ENCODE measurements at places on chromosomes 5 and 9. TPM values are rescaled to one million over a fixed set of nuclear protein-coding genes. Genes with fewer than 3 reads are reported as not detected.

Gene NR2F1-AS1
- 0.71 TPM for total RNA-seq

Gene SERF1A
- 5.2 TPM for total RNA-seq

Gene CDO1
- total RNA-seq: 2.7 TPM

Gene OBP2B
- not detected for total RNA-seq

Gene FBN2
- total RNA-seq: 0.02 TPM

Gene CTNND2
- 0.14 TPM for total RNA-seq

Gene TCF7
- 0.74 TPM for total RNA-seq

Gene PDCD1LG2
- 1.3 TPM for total RNA-seq

Gene PCDHGA1
- total RNA-seq: 0.71 TPM

Gene GBGT1
- total RNA-seq: 3.2 TPM

Gene GMCL2
- not detected for total RNA-seq

Gene HRCT1
- 4.2 TPM for total RNA-seq

Gene DRD1
- total RNA-seq: not detected

Gene MARCHF3
- total RNA-seq: 9.3 TPM

Gene NFIB
- 35.0 TPM for total RNA-seq

Gene LHX2
- not detected for total RNA-seq

Gene F12
- not detected for total RNA-seq

Gene SPINK13
- total RNA-seq: not detected

Gene LCN1
- not detected for total RNA-seq

Gene PCDHGA11
- 0.94 TPM for total RNA-seq

Gene LRRTM2
- 0.19 TPM for total RNA-seq

Gene PARP8
- total RNA-seq: 2.3 TPM

Gene MZB1
- total RNA-seq: 0.58 TPM

Gene PCDHB9
- 0.58 TPM for total RNA-seq

Gene TERT
- total RNA-seq: not detected

Gene PANK3
- 30.7 TPM for total RNA-seq

Gene SIT1
- 0.34 TPM for total RNA-seq

Gene FAM153A
- 1.1 TPM for total RNA-seq

Gene NREP
- 7.0 TPM for total RNA-seq

Gene FOXD4L4
- total RNA-seq: 0.13 TPM

Gene GPR151
- not detected for total RNA-seq

Gene TICAM2
- total RNA-seq: 2.1 TPM

Gene IRGM
- total RNA-seq: not detected

Gene RAB14
- 51.5 TPM for total RNA-seq

Gene ABLIM3
- total RNA-seq: 48.5 TPM

Gene SPINK5
- 0.41 TPM for total RNA-seq

Gene IFNA21
- not detected for total RNA-seq

Gene IFNA13
- not detected for total RNA-seq

Gene ABO
- total RNA-seq: 0.37 TPM

Gene TRIM36
- total RNA-seq: 0.49 TPM

Gene IL3
- total RNA-seq: not detected

Gene TMEM215
- total RNA-seq: not detected

Gene SKIC3
- total RNA-seq: 44.5 TPM

Gene TNFSF8
- 0.46 TPM for total RNA-seq

Gene SET
- 171 TPM for total RNA-seq

Gene STING1
- total RNA-seq: 13.2 TPM

Gene SPATA31E1
- not detected for total RNA-seq

Gene CDC20B
- total RNA-seq: not detected

Gene ENTPD8
- not detected for total RNA-seq

Gene IFT74
- total RNA-seq: 8.4 TPM

Gene PLCXD3
- total RNA-seq: 0.40 TPM

Gene WDR31
- 6.9 TPM for total RNA-seq

Gene CEL
- 0.42 TPM for total RNA-seq

Gene NEUROG1
- not detected for total RNA-seq
